ENCODE measurements at places on chromosomes 4 and X.

GRCh38 chrX:103158317-103158621, 56.6 kb upstream of the BEX4 start:
- DNase-seq = no peak

- no peak for DNase-seq
Observed at GRCh38 chr4:82415922-82416365, 14.3 kb downstream of the HNRNPDL start.

DNA sequence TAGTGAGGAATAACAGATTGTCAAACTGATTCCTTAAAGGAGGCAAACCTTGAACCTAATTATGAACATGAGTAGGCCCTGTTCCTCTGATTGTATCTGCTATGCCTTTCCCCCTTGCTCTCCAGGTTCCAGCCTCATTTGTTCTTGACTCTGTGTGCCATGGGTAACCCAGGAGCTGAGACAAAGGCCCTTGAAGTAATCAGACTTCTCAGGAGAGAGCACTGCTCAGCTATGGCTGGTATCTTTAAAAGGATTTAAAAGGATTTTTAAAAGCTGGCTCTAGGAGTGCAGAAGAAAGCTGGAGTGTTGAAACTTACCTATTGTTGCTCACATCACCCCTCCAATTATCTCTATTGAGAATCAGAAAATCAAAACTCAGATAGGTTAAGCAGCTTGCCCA, 1565.5 kb upstream of the AGA start:
- no peak for DNase-seq

DNA sequence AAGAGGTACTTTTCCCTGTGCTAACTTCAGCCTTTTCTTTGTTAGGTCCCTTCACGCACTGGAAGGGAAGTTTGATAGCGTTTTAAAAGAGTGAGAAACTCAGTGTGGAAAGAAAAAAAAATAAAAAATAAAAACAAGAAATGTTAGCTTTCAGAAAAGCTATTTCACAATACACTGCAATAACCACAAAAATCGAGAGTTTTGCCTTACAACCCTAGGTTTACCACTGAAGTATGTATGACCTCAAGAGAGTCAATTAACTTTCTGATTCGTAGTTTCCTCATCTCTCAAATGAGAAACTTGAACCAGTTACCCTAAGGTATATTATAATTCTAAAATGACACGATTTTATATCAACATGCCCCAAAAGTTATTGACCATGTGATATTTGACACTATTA, 93.9 kb upstream of the JADE1 start:
- no peak for DNase-seq

GRCh38 chrX:2513121-2513664, 12.4 kb upstream of the DHRSX start:
- DNase-seq = no peak

DNA sequence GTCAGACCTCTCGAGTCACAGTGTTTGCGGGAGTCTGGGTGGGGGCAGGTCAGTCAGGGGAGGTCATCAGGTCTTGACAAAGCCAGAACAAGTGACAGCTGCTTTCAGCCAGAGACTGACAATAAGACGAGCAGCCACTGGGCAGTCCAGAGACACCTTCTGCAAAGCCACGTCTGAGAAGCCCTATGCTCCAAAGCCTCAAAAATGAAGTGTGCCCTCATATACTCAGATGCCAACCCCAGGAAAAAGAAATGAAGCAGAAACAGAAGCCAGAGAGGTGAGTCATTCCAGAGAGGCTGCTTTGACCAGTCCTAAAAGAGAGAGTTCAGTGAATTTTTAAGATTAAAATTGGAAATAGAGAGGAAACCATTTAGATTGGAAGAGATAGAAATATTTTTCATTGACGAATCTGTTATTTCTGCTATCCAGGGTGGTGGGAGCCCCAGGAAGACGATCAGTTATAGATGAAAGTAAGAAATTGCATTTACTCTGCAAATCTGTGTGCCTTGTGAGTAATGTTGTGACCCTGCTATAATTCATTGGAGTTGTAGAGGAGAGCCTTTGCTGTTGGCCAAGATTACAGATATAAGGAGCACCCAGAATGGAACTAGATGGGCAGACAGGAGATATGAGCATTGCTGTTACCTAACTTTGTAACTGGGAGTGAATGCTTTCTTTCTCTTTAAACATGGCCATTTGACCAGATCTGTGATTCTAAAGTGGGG, 77.9 kb downstream of the LRRC66 start:
- DNase-seq = no peak

DNA sequence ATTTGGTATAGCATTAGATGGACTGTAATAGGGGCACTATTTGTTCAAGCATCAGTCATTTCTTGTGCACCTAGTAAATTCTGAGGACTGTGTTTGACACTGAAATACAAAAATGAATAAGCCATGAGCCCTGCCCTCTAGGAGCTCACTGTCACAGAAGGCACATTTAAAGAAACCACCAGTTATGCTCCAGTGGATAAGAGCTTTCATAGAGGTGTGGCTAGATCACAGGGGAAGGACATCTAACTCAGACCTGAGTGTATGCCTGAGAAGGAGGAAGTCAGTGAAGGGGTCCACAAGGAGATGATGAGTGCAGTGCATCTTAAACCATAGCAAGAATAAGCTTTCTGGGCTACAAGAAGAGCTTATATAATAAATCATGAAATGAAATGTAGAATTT, 40.1 kb downstream of the BTC start:
- no peak for DNase-seq

DNA sequence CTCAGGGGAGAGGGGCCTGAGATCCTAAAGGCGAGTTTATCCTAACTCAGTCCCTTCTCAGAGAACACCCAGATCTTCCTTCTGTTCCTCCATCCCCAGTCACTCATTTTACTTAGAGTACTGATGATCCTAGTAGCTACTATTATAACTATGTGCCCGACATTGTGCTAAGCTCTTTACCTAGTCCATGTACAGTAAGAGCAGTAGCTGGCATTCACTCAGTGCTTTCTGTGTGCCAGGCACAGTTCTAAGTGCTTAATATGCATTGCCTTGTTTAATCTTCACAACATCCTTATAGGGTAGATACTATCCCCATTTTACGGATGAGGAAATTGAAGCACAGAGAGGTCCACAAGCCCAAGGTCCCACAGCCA, 58.3 kb downstream of the FRMPD3 start:
- no peak for DNase-seq

DNA sequence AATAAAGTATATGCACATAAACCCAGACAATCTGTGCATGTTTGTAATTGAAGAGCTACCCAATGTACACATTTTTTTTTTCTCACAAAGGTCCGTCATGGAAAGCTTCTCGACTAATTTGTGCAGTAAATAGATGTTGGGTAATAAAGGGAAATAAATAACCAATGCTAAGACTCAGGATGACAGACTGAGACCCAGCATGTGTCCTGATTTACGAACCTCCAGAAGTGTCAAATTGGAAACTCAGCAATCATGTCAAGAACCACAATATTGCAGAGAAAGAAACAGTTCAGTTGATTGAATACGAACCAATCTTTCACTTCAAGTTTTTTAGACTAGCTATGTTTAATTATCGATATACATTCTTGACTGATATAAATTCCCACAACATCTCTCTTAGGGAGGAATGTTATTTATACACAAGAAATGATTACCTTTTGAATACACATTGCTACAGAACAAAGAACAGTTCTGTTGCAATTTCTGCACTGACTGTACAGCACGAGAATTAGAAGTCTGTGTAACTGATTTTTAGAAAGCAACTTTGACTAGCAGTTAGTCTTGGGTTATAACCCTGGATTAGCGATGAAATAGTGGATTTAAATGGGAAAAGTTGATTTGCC, 625.6 kb upstream of the FTHL17 start:
- DNase-seq = no peak

DNA sequence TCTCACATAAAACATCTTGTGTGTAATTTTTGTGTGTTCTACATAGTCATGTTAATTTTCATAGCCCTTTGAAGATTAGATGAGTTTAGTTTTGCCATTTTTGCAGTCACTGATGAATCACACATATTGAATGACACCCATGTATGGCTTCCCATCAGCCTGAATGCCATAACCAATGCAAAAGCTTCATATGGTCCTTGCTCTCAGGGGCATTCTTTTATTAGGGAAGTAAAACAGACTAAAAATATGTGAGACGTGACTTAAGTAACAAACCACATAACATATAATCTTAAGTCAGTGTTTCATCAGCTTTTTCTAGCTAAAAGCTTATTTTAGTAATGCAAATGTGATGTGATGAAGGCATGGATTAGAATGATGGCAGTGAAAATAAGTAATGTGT, 8.2 kb downstream of the SLC25A4 start:
- DNase-seq = no peak

GRCh38 chr4:95470622-95471021, 78.2 kb downstream of the UNC5C start:
- no peak for DNase-seq

DNA sequence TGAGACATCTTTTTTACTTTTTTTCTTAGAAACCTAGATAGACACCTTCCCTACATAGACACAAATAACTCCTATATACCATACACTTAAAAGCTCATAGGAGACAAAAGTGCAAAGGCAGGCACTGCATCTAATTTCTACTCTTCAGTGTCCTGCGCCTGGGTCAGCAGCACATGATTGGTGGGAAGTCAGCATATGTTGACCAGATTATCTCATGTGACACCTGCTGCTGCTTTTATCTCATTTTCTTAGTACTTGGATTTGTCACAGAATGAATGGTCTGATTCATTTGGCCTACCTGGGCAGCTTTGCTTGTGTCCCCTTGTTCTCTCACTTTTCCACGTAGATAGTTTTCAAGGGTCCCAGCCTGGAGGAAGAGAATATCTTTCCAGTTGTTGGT, 24.9 kb upstream of the LNX1 start:
- DNase-seq = no peak

DNA sequence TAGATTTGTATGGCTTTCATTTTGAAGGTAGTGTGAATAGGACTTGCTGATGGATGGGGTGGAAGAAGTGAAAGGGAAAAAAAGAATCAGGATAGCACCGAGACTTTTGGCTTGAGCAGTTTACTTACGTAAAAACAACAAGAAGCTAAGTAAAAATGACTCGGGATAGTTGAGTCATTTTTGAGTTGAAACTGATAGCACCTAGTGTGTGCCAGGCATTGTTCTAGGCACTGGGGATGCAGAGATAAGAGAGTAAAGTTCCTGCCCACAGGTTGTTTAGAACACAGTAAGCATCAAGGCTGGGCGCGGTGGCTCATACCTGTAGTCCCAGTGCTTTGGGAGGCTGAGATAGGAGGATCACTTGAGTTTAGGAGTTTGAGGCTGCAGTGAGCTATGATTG, 34.7 kb downstream of the ADD1 start:
- no peak for DNase-seq

- no peak for DNase-seq
Observed at GRCh38 chrX:70434914-70435586, 9.6 kb upstream of the DLG3 start.

DNA sequence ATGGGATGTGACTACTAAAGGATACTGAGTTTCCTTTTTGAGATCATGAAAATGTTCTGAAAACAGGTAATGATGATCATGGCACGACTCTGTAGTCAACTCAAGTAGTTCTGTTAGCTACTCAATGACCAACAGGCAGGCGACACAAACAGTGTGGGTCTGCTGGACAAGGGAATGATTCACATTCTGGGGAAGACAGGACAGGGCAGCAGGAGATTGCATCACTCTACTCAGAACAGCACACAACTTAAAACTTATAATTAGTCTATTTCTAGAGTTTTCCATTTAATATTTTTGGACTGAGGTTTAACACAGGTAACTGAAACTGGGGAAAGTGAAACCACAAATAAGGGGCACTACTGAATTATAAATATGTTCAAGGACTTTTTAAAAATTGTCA, 365.2 kb downstream of the PRDM5 start:
- no peak for DNase-seq

DNA sequence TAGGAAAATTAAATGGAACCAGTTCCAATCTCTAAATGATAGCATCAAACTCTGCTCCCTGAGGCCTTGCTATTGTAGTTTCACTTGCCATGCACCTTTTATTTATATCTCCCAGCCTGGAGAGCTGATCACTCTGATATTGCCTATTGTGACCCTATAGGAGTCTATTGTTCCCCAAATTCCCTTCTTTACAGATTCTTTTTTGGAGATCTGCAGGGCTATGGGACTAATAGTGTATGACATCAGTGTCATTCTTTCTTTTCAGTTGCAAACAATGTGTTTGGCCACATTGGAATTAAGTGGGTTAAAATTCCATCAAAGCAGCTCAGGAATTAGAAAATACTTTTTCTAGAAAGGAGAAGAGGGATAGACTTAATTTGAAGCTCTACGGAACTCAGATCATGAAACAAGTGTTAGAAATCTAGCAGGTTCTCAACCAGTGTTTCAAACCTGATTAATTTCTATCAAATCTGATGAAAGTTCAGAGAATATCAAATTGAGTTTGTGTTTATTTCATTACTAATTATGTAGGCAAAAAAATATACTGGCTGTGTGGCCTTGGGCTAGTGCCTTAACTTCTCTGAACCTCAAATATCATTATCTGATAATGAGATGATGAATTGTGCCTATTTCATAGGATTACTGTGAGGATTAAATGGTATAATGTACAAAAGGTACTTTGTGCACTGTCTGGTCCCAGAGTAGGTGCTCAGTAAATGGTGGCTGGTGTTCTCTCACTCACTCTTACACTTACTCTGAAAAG, 71.4 kb downstream of the COL4A6 start:
- no peak for DNase-seq
